ENCODE measurements at places on chromosomes 4 and X. TPM values are rescaled to one million over a fixed set of nuclear protein-coding genes. Genes with fewer than 3 reads are reported as not detected.

The RHOXF2 gene
- not detected for total RNA-seq

The APLN gene
- 35.0 TPM for total RNA-seq

The ENPP6 gene
- not detected for total RNA-seq

The TBX22 gene
- 0.31 TPM for total RNA-seq

The TMPRSS11D gene
- not detected for total RNA-seq

The FAM9B gene
- not detected for total RNA-seq

The IL9R gene
- not detected for total RNA-seq

The GPAT3 gene
- total RNA-seq: 1.5 TPM

The ARHGEF6 gene
- 4.2 TPM for total RNA-seq

The COX7B2 gene
- not detected for total RNA-seq

The ATP1B4 gene
- total RNA-seq: not detected
